ENCODE measurements at places on chromosomes 2 and 18.
A peak's percentile ranks its signal among the peaks of the same experiment; 100 is the strongest.

DNA sequence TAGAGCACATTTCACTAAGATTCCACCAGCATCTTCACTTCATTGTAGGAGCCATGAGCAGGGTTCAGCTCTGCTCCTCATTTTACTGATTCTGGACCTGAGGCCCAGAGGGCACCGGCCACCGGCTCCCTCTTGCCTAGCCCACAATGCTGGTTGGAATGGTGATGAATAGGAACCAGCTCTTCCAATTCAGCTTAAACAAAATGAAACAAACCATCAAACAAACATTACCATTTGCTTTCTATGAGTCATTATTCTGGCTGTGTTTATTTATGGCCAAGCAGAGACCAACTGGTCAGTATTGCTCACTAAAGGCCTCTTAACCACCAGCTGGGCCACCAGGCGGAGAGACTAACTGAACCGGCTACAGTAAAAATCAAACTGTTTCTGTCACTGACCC, 176.7 kb downstream of the MTX2 start:
- DNase-seq = peak; percentile 36

GRCh38 chr2:68726100-68726499, 8.5 kb upstream of the ARHGAP25 start:
- DNase-seq = no peak

- DNase-seq = no peak
These were observed 60.0 kb downstream of the SLC16A14 start for GRCh38 chr2:230008708-230009066.

- no peak for DNase-seq
These were observed 180.8 kb downstream of the PPP1R1C start for GRCh38 chr2:182166406-182166805.

DNA sequence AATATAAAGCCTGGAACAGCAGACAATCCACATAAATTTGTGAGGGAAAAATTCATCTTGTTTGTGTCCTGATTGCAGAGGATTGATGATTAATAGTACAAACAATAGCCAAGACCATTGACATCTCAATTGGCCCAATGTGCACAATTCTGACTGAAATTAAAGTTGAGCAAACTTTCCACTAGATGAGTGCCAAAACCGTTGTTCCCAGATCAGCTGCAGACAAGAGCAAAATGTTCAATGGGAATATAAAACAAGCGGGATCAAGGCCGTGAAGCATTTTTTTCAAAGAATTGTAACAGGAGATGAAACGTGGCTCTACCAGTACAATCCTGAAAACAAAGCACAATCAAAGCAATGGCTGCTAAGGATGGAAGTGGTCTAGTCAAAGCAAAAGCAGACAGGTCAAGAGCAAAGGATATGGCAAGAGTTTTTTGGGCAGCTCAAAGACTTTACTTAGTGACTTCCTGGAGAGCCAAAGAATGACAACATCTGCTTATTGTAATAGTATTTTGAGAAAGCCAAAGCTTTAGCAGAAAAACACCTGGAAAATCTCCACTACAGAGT, 55.9 kb upstream of the KIF5C start:
- no peak for DNase-seq

DNA sequence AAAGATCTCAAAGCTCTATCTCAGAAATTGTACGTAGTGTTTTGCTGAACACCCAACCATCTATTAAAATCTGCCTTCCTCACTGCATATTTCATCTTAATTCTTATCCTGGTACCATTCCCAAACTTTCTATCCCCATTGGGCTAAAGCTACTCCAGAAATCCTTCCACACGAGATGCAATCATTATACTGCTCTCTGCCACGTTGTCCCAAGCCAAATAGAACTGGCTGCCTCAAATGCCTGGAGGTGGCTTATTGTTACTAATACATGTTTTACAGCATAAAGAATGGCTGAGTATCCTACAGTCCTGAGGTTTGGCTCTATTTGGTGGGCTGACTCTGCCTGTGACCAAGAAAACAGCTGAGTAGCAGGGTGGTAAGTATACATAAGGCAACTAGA, 306.0 kb upstream of the ACVR2A start:
- no peak for DNase-seq

DNA sequence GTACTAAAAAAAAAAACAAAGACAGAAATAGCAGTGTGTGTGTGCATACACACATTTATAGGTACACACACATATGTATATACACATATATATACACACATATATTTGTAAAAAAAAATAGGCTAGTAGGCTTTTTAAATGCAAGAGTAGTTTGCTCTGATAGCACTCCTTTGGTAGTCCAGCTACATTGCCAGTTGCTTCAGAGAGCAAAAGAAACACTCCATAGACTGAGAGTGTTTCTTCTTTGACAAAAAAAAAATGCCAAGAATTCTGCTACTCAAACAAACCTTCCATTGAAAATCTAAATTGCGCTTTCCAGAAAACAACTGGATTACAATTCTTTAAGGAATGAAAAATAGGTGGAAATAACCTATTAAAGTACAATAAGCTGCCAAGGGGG, 365.9 kb upstream of the GALNT5 start:
- no peak for DNase-seq

DNA sequence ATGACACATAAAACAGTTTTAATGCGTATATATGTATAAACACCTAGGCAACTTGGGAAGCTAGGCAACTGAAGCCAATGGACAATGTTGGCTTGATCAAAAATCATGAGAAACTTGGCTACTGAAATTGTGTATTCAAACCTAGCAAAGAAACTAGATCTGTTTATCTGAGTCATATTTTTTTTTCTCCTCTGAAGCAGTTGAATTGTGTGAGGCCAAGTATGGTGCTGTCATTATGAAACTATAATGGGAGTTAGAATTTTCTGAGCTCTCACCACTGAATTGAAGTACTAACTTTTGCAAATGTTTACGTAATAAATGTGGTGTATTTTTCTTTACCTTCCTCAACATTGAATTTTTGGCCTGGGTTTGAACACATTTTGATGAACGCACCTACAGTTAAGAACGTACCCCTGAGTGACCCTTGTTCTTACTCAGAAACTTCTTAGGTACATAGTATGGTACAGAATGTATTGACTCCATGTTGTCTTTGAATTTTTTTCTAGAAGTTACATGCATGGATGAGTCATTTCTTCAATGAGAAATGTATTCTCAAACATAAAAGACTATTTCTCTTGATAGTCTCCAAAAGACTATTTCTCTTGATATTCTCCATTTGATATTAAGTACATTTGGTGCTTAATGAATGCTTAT, 23.8 kb downstream of the CD28 start:
- DNase-seq = no peak

- DNase-seq = no peak
These were observed 100.2 kb upstream of the ID2 start for GRCh38 chr2:8581601-8582041.

DNA sequence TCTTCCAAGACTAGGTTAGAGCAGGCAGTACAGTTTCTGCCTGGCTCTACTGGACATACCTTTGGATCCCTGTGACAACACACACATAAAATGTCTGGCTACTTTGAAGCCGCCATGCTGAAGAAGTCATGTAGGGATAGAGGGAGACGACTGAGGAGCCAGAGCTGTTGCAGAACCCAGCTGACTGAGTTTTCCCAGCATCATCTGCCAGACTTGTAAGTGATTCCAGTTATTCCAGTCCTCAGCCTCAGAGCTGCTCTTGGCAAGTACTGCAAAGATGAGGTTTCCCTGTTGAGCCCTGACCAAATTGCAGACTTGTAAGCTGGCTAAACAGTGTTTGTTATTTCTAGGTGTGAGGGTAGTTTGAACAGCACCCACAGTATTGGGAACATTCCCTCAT, 31.5 kb upstream of the TSPYL6 start:
- no peak for DNase-seq

DNA sequence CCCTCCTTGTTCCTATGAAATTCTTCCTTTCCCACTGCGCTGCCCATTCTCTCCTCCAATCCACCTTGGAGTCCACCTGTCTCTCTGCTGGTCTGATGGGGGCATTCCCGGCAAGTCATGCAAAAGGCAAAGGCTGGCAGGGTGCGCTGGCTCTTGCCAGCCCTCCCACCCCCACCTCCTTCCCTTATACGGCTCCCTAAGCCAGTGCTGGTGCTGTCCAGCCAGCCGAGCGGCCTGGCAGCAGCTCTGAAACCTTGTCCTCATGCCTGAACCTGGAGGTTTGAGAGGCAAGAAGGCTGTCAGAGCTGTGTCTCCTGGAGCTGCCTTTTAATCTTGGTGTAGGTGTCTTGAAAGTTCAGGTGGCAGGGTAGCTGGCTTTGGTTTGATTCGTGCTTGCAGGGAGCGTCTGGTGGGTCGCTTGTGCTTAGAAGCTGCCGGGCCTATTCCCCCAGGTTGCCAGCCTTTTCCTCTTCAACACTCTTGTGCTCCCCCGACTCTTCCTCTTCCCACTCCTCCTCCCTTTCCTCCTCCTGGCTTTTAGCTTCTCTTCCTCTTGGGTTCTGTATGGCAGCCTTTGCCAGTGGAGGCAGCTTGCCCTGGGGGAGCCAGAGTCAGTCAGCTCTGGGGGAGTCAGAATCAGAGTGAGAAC, 748 bp downstream of the LIPG start:
- no peak for DNase-seq

DNA sequence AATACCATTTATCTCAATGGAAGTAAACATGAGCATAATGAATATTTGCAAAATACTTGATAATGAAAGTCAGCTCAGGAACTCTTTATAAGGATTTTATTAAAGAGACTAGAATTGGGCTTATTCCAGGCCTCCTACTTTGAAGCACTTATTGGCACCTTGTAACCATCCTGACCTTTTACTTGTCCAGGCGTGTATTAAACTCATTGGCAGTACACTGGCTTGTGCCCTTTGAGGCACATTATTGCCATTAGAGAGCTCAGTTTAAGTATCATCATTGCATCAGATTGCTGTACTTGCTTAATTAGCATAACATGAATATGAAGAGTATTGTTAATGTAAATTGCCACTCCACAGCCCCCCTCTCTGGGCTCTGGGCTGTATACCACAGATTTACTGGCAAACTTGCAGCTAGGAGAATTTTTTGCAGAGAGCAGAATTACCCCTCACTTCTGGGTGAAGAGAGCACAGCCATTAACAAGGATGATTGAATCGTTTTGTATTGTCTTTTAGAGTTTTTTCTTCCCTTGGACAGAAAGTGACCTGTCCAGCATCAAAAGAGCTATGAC, 72.5 kb downstream of the XIRP2 start:
- DNase-seq = no peak

- no peak for DNase-seq
These were observed 26.6 kb upstream of the ITGA4 start for GRCh38 chr2:181430406-181431118.

DNA sequence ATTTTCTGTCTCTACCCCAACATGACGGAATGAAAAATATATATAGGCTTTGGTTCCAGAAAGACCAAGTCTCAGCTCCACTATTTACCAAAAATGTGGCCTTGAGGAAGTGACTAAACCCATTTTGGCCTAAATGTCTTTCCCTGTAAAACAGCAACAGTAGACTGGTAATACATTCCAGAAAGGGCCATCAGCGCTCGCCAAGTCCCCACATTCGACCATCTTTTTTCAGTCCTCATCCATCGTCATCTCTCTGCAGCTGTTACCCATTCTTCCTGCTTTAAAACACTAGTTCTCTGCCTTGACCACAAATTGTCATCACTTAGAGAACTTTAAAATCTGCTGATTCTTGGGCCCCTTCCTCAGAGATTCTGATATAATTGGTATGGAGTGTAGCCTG, 183.8 kb upstream of the CTAGE1 start:
- no peak for DNase-seq

DNA sequence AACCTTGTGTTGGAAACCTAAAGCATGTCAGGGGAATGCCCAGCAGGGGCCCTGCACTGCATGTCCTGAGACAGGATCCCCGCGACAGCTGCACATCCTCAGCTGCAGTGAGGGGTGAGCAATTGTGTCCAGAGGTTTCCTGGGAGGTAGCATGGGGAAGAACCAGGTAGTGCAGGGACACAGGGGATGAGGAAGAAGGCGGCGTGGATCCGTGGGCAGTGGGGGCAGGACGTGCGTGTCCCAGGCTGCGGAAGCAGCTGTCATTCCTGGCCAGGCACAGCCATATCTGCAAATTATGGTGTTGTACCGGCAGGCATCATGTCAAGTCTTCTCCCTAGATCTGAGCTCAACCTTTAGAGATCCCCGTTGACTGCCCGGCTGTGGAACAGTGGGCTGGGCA, 238.2 kb upstream of the MYT1L start:
- DNase-seq = no peak

GRCh38 chr2:123451542-123451941, 573.5 kb upstream of the CNTNAP5 start:
- DNase-seq = no peak

- DNase-seq = no peak
These were observed 327.5 kb downstream of the KIAA1328 start for GRCh38 chr18:37156330-37156942.

- DNase-seq = no peak
These were observed 59.2 kb downstream of the SGPP2 start for GRCh38 chr2:222483513-222484039.

DNA sequence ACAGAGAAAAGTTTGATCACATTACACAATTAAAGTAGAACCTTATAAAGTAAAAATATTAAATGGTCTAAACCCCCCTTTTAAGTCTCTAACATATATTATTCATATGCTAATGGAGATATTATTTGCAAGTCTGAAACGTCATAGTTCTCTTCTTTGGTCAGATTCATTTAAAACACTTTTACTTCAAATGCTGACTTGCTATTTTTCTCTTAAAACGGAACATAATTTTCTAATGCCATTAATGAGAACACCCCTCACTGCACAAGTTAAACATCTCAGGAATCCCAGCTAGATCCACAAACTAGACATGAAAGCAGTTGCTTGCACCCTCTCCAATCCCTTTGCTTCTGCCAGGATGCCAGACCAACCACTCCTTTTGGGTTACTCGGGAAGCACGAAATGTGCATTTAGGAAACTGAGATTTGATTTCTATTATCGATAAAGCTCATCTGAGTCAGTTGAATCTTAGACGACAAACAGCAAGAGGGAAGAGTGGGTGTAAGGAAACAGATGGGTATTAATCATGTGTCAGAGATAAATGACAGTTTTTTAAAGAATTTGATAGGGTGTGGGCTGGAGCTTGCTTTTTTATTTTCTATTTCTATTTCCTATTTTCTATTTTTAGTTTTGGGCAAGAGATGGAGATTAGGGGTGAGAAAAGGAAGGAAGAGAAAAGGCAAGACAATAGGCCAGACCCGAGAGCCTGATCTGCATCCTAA, 1.5 kb downstream of the ADD2 start:
- DNase-seq = no peak
